ENCODE measurements at places on chromosomes 7 and 10.

- DNase-seq: no peak
These were observed 119.8 kb downstream of the SLIT1 start for GRCh38 chr10:97065686-97066660.

- no peak for DNase-seq
These were observed 119.8 kb upstream of the LANCL2 start for GRCh38 chr7:55245271-55245723.

GRCh38 chr10:50333872-50334271, 82.6 kb upstream of the ASAH2 start:
- no peak for DNase-seq

- no peak for DNase-seq
These were observed 19.4 kb downstream of the ENO4 start for GRCh38 chr10:116868722-116869121.

DNA sequence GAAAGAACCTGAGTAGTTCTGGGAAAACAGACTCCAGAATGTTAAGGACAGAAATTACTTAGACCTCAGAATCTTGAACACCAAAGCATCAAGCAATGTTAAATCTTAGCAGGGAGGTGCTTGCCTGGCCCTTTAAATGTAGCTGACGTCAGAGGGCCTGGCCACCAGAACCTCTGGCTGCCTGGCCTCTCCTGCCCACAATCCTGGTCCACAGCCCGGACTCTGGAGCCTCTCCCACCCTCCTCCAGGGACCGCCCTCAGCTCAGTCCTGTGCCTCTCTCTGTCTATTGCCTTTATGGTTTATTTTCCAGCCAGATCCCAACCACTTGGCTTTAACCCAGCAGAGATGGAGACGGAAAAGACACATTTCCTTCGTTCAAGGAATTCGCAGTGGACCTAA, 42.2 kb upstream of the EGR2 start:
- DNase-seq: no peak

- DNase-seq: no peak
These were observed 12.5 kb upstream of the ARMS2 start for GRCh38 chr10:122441961-122442360.

Data from B cell (primary cell).